ENCODE measurements at places on chromosomes 4 and X.
A peak's percentile ranks its signal among the peaks of the same experiment; 100 is the strongest.

GRCh38 chr4:67580577-67580976 lies 22.1 kb downstream of the STAP1 start:
- DNase-seq = no peak

- no peak for DNase-seq
Measured at GRCh38 chrX:68686097-68686977, 38.9 kb downstream of the STARD8 start.

- DNase-seq = no peak
Measured at GRCh38 chr4:27251771-27252170, 391.1 kb downstream of the STIM2 start.

GRCh38 chr4:99723612-99724011 lies 66.0 kb upstream of the C4orf54 start:
- DNase-seq = no peak

DNA sequence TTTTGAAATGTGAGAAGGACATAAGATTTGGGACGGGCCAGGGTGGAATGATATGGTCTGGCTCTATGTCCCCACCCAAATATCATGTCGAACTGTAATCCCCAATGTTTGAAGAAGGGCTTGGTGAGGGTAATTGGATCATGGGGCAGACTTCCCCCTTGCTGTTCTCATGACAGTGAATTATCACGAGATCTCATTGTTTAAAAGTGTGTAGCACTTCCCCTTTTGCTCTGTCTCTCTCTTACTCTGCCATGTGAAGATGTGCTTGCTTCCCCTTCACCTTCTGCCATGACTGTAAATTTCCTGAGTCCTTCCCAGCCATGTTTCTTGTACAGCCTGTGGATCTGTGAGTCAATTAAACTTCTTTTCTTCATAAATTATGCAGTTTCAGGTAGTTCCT lies 17.5 kb downstream of the MTMR8 start:
- no peak for DNase-seq

DNA sequence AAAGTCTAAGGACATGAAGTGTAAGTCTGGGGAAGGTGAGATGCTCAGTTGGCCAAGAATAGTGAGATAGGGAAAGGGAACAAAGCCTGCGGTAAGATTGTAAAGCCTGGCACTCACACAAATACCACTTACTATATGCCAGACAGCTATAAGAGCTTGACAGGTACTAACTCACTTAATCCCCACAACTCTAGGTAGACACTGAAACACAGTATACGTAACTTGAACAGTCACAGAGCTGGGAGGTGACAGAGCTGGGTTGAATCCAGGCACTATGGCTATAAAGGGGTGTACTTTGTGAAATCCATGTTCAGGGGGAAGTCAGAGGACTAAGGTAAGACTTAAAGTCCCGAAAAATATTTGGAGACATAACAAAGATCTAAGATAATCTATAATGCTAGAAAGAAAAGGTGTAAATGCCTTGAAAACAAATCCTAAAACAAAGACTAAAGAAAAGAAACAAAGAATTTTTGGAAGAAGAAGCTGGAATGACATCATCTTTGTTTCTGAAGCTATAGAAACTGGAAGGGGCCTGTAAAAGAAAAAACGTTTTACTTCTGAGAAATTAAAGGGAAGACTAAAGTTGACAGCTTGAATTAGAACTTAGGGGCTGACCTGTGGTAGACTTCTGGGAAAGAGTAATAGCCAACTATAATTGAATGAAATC lies 172.5 kb downstream of the PPP3CA start:
- no peak for DNase-seq

DNA sequence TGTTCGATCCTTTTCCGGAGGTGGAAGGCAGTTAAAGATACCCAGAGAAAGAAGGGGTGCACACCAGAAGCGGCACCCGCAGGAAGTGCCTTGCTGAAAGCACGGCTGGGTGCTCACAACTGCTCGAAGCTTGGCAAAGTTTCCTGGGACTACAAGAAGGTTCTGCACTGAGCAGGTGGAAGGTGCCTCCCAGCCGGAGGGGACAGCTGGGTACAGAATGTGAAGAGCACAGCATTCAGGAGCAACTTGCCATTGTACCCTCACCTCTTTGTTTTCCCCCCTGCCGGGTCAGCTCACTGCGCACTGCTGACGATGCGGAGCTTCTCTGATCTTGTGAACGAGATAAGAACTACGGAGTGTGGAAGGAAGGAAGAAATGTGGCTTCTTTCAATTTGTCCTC lies 289.2 kb downstream of the FBXW7 start:
- DNase-seq = no peak

DNA sequence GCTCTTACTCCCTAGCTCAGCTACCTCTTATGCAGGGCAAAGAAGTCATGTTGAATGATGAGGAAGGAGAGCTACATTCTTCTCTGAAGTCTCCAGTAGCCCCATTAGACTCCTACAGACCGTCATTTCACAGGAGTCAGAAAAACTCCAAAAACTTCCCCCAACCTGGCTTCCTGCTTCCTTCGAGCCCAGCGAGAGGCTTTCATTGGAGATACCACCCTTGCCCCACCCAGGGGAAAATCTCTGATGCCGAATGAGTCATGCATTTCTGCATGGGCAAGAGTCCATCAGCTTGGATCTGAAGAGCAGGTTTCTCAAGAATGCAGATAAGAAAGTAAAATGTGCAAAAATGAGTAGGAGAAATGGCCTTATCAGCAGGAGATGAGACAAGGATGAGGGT lies 53.0 kb downstream of the ARSF start:
- DNase-seq = no peak

GRCh38 chr4:82739287-82740190 lies 59.1 kb downstream of the SCD5 start:
- DNase-seq = no peak

GRCh38 chrX:48511560-48511959 lies 2.8 kb downstream of the PORCN start:
- no peak for DNase-seq

DNA sequence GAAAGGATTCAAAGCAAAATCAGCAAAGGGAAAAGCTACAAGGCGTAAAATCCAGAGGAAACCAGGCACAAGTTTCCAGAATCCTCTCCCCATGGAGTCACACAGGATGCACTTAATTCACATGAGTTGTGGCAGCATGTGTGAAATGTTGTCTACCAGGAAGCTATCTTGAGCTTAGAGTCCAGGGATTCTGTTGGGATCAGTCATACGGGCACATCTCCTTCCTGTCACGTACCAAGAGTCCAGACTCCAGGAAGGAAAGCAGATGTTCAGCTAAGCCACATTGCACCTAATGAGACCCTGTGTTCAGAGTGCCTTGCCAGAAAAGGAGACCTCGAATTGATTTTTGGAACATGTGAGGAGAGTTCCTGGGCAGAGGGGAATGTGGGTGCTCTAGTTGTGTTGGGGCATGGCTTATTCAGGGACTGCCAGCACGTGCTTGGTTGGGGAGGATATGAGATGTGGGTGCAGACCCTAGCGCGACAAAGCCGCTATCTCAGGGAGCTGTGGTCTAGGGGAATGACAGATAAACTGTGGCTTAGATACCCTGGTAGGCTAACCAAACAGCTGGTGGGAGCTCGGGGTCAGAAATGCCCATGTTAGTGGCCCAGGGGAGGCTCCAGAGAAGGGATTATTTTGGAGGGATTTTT lies 70.0 kb downstream of the EVC start:
- DNase-seq = peak; percentile 22
